ENCODE measurements at places on chromosomes 13 and 19.

- no peak for DNase-seq
Measured at GRCh38 chr19:44687888-44688287, 11.1 kb upstream of the CEACAM16 start.

GRCh38 chr19:430701-431100, 21.8 kb upstream of the C2CD4C start:
- no peak for DNase-seq

GRCh38 chr13:105827111-105827809, 708.2 kb downstream of the EFNB2 start:
- DNase-seq: no peak

GRCh38 chr19:50402544-50403301, 16.0 kb upstream of the SPIB start:
- no peak for DNase-seq

- DNase-seq: no peak
Measured at GRCh38 chr13:97441368-97441767, 7.4 kb downstream of the RAP2A start.

DNA sequence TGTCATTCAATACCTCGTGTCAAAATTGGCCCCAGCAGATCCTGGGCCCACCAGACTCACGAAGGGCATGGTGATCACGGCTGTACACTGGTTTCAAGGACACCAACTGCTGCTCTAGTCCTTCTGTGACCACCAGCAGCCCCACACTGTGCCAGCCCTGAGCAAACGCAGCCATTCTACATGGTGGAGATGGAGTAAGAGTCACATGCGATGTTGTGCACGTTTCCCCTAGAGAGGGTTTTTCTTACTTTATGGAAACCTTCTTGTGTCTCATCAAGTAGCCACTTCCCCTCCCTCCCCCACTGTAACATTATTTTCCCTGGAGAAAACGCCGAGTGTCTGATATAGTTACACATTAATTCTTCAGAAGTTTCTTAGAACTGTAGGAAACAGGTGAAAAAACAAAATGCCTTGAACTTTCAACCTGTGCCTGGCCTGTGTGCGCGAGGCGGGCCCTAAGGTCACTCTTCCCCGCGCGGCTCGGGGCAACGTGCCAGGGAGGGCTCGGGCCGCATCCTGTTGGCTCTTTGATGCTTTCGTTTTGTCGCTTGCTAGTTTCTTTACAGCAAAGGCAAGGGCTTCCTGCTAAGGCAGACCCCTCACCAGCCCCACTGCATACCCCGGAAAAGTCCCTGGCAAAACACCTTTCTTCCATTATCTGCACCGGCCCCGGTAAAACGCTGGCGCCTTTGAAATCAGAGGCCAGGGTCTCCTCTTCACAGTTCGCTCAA, 44.6 kb downstream of the GGACT start:
- DNase-seq: no peak

GRCh38 chr13:44322928-44323327, 50.7 kb upstream of the SERP2 start:
- no peak for DNase-seq

GRCh38 chr19:57748029-57748428, 1.4 kb downstream of the ZNF776 start:
- DNase-seq: no peak

DNA sequence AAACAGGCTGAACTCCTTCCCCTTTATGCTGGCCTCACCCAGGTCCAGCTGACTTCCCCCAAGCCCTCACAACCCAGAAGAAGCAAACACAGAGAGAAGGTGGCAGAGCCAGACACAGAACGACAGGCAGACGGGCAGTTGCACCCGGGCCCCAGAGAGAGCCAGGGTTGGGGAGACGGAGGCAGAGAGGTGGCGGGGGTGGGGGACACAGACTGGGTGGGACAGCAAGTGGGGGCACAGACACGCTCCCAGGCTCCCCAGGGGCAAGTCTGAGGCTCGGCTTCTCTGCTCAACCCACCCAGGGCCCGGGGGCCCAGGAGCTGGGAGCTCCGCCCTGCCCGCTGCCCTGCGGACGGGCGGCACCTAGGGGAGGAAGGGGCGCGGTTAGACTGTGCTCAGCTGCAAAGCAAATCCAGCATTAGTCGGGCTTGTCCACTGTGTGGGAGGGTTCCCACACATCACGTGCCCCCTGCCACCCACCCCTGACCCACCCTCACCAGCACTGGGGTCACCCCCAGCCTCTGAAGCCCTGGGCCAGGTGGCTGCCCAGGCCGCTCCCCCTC, 31.3 kb upstream of the ASF1B start:
- peak; percentile 11 for DNase-seq

GRCh38 chr13:27918918-27919658, 712 bp upstream of the PDX1 start:
- DNase-seq: no peak

- no peak for DNase-seq
Measured at GRCh38 chr19:24065243-24065642, 21.7 kb upstream of the ZNF254 start.

DNA sequence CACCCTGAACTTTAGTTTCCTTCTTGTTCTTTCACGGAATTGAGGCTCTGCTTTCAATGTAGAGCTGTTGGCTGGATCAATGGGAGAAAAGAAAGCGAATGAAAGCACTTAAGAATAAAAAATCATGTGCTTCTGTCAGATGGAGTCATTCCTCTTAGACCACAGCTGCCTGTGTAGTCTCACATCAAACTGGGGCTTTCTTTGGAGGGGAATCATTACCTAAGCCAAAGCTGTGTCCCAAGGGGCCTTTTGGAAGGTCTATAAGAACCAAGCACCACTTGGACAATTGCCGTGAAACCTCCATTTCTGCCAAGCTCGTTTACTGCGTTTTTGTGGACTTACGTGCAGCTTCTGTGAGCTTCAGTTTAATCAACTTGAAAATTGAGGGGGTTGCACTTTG, 44.2 kb upstream of the RNF113B start:
- DNase-seq: no peak

GRCh38 chr13:99015606-99016490, 38.0 kb upstream of the DOCK9 start:
- DNase-seq: no peak

GRCh38 chr13:76048675-76049375, 412.7 kb downstream of the LMO7 start:
- DNase-seq: no peak

DNA sequence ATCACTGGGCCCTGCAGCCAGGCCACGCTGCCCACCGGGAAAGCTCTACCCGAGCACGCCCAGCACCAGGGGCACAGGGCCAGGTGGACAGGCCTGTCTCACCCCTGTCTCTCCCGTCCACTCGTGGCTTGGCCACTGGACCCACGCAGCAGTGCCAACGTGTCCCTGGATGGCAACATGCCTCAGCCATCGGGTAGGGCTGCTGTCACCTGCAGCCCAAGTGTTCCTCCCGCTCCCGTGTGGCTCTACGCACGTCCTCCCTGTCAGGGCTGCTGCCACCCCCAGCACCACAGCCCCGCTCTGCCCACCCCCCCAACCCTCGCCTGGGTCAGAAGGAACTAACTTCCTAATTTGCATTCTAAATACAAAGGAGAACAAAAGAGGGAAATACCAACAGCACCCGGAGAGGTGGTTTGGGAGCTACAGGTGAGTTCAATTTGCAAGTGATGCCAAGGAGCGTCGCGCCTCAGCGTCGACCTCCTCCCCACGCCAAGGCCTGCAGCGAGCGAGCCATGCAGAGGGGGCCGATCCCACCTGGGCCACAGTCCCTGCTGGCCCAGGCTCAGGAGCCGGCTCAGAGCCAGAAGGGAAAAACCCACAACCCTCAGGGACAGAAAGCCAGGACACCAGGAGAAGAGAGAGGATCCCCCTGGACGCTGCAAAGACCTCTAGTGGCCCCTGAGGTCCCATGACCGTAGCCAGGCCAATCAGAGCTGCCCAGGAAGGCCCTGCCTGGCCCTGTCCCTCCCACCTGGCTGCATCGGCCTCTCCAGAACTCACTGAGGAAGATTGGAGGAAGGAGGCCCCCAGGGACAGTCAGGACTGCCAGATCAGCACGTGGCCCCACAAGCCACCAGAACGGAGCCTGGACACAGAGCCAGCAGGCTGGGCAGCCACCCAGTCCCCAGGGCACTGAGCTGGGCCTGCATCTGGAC, 128.4 kb upstream of the SPACA7 start:
- DNase-seq: no peak

- DNase-seq: no peak
Measured at GRCh38 chr13:66665991-66666390, 564.1 kb downstream of the PCDH9 start.

GRCh38 chr13:33931397-33932311, 113.7 kb downstream of the RFC3 start:
- no peak for DNase-seq

DNA sequence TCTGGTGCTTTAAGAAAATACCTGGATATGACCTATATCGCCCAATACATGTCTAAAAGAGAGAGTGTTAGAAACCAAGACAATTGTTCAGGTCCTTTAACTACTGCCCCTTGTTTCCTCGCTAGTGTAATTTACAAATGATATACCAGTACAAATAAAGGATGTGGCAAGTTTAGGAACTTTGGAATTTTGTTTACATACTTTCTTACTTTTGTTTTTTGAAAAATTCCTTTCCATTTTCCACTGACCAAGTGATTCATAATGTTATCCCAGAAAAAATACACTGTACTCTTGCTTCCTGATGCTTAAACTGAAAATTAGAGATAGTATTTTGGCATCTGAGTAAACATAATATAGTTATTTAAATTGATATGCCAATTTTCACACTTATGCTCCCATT, 96.8 kb upstream of the CSNK1A1L start:
- no peak for DNase-seq

DNA sequence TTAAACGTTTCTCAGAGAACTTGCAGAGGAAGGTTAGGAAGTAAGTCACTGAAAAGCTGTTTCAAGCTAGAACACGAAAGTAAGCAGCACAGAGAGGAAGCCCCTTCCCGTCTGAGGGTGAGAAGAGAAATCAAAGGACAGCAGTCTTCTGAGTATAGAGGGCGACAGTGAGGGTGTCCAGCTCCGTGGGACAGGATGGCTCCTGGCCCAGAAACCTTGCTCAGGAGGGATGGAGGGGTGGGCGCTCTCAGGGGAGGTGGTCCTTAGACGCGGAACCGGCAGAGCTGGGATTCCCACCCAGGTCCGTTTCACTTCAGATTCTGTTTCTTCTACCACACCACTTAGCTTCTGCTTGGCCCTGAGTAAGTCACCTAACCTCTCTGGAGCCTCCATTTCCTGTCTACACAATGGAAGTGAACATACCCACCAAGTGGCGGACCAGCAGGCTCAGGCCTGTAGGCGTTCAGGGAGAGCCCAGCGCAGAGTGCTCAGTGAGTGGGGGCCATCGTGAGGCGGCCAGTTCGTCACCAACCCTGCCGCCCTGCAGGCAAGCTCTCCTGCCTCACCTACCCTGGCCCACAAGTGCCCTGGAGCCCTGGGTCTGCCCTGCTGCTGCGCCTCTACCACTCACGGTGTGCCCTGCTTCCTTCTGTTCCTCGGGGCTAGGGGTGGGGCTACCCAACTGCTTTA, 5.5 kb upstream of the RSPH6A start:
- DNase-seq: no peak

DNA sequence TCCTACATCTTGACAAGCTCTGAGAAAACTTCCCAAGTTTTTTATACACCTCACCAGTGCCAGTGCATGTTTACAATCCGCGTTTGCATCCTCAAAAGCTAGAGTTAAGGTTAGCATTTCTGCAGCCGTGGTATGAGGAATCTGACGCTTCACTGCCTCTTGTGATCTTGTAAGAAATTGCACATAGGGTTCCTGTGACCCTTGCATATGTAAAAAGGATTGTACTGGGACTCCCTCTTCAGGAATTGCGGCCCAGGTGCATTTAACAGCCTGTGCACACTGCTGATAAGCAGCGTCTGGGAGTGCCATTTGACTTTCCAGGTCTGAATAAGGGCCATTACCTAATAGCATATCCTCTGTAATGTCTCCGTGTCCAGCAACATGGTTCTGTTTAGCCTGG, 15.3 kb downstream of the FPR3 start:
- no peak for DNase-seq

DNA sequence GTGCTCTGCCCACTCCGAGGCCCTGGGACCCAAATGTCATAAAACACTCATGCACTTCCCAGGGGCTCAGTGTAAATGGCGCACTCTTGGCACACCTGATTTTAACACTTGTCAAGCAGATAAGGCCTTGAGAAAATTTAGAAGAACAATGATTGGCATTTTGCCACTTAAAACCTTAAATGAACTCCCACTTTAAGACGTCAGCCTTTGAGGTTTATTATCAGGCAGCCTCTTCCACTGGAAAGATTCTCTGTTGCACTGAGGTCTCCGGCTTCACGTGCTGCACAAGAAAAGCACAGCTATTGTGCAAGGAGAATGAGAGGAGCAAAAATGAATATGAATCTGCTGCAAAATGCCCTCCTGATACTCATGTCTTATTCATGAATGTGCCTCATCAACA, 38.5 kb upstream of the ATP11A start:
- no peak for DNase-seq

- DNase-seq: no peak
Measured at GRCh38 chr19:6524311-6524710, 6.5 kb upstream of the TNFSF9 start.

GRCh38 chr19:3538258-3538929, 580 bp upstream of the TEKTIP1 start:
- no peak for DNase-seq

DNA sequence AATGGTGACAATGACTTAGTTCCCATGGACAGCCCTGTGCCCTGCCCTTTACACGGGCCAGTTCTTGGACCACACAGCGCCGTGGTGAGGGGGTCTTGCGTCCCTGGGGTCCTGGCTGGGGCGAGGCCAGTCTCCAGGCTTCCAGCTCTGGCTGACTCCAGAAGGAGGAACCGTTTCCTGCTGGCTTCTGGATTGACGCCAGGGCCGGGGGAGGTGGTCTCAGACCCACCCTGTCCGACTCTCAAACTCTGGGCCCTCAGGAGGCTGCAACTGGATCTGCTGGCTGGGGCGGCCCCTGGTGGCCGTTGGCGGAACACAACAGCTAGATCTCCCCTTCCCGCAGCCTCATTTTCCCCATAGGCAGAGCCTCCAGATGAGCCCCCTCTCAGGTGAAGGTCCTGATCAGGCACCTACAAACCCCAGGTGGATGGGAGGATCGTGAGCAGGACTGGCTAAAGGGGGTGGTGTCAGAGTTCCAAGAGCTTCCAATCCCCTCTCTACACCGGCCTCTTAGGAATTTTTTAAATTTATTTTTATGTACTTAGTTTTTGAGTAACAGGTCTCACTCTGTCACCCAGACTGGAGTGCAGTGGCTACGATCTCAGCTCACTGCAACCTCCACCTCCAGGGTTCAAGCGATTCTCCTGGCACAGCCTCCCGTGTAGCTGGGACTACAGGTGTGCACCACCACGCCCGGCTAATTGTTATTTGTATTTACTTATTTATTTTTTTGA, 8.0 kb downstream of the CCDC194 start:
- peak; percentile 35 for DNase-seq
